ENCODE measurements at places on chromosomes 7 and 10. TPM values are rescaled to one million over a fixed set of nuclear protein-coding genes. Genes with fewer than 3 reads are reported as not detected.

DNA sequence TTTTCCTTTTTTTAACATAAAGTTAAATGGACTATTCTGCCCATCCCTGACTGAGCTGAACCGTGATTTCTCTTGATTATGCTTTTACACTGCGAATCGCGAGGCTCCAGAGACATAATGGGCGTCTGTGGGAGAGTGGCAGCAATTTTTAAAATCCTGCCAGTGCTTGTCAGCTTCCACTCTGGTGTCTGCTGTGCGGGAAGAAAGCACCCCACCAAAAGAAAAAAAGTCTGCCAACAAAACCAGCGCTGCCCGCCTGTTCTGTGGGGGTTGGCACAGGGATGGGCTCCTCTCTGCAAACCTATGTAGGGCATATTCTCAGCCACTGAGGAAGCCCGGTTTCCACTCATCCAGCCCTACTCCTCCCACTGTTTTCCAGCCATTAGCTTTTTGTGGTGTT is 592.3 kb upstream of the GALNT17 start:
- DNase-seq, result no peak

The METTL2B gene
- polyA plus RNA-seq, result 21.0 TPM

The ZNF37A gene
- polyA plus RNA-seq, result 8.2 TPM

The ZPBP gene
- not detected for polyA plus RNA-seq

- DNase-seq, result peak; percentile 37
These were observed 210.1 kb downstream of the JCAD start for GRCh38 chr10:29849126-29849833.

The CC2D2B gene
- polyA plus RNA-seq, result not detected

The IRF5 gene
- polyA plus RNA-seq, result 0.36 TPM

DNA sequence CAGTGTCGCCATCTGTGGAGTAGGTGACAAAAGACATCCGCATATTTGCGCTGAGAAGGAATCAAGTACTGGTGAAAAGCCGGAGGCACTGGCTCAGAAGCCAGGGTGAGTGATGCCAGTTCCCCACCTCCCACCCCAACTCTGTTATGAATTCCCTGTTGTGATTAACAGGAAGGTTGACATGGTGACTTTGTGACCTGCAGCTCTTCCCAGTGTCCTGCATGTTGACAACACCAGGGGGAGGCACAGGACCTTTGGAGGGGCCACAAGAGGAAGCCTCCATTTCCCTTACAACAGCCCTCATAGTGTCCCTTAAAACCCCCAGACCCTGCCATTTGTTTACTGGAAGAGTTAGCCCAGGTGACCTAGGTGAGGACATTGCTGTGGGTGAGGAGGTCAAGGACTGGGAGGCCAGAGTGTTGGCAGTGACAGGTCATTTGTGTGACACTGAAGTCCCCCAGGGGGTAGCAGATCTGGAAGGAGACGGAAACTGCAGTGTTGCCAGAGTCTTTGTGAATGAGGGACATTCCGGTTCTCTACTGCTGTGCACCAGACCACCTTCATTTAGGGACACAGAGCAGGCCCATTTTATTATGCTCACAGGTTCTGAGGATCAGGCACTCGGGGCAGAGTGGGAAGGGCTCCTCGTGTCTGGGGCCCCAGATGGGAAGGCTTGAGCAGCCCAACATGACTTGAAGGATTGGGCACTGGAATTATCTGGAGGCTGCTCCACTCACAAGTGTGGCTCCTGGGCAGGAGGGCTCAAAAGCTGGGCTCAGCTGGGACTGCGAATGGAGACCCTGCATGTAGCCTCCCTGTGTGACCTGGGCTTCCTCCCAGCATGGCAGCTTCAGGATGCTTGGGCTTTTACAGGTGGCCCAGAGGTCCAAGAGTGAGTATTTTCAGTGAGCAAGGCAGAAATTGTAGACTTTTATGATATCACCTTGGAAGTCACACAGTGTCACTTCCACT is 13.0 kb upstream of the ANTXRL start:
- no peak for DNase-seq

DNA sequence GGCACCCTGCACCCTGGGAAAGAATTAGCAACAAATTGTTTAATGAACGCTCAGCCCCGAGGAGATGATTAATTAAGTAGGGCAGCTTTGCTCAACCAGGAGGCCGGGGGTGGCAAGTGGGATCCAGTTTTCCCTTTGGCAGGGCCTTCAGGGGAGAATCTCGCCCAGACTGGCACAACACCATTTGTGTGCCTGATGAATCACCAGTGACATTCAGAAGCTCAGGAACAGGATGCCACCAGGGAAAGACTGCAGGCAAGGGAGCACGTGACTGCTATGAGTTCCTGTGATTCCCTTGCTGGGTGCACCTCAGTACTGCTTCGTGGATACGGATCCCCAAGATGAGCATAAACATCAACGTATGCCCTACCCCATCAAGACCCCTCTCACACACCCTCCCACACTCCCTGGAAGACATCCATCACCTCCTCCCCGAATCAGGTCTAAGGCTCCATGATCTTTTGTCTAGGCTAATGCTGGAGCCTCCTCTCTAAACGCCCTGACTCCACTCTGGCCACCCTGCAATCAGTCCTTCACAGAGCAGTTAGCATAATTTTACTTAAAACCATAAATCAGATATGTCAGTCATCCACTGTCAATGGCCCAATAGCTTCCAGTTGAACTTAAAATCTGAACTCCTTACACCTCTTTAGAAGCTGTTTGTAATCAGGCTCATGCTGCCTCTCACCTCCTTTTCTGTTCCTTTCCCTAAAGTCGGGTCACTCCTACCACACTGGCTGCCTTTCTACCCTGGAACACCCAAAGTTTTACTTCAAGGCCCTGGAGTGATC is 109.2 kb upstream of the AGK start:
- no peak for DNase-seq

DNA sequence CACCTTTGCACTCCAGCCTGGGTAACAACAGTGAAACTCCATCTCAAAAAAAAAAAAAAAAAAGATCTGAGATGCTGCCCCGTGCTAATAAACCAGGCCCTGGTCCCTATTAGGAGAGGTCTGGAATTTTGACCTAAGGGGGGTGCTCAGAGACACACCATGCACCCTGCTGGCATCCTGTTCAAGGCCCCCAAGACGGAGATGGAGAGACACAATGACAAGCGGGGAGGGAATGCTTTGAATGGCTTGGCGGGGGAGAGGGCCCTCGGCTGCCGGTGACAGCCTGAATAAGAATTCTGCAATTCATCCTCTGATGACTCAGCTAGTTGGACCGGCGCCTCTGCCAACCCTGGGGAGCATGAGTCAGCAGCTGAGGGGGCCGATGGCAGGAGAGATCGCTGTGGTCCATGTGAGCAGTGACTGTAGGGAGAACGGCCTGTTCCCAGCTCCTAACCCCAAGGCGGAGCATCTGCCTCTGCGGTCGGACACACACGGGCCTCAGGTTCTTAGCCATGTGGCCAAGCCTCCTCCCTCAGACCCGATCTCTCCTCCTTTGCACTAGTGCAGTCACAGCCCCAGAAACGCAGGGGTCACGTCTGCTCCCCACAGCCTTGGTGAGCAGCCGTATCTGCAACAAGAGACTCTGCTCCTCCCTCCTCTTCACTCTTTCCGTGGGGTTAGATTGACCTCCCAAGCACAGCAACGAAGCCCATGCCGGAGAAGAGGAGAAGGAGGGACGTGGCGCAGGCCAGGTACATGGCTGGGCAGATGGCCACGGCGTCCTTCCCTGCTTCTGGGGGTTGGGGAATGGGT is 14.9 kb downstream of the TRIM56 start:
- DNase-seq, result peak; percentile 96

GRCh38 chr7:111752022-111752582 is 189.8 kb upstream of the IMMP2L start:
- no peak for DNase-seq

DNA sequence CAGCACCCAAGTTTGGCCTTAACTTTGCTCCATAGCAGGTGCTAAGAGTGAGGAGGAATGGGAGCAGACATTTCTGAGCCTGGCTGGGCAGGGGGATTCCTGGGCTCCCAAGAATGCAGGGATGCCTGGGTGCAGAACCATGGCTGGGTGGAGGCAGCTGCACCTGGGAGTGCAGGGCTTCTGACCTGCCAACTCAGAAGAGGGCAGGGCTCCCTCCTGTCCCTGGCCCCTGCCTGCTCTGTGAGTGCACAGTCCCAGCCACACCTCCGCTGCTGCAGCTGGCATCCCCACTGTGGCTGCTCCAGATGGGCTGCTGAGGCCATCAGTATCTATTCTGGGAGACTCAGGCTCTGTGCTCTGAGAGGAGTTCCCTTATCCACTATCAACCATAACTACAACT is 747.4 kb upstream of the VSTM2A start:
- no peak for DNase-seq

The HABP2 gene
- polyA plus RNA-seq, result not detected

DNA sequence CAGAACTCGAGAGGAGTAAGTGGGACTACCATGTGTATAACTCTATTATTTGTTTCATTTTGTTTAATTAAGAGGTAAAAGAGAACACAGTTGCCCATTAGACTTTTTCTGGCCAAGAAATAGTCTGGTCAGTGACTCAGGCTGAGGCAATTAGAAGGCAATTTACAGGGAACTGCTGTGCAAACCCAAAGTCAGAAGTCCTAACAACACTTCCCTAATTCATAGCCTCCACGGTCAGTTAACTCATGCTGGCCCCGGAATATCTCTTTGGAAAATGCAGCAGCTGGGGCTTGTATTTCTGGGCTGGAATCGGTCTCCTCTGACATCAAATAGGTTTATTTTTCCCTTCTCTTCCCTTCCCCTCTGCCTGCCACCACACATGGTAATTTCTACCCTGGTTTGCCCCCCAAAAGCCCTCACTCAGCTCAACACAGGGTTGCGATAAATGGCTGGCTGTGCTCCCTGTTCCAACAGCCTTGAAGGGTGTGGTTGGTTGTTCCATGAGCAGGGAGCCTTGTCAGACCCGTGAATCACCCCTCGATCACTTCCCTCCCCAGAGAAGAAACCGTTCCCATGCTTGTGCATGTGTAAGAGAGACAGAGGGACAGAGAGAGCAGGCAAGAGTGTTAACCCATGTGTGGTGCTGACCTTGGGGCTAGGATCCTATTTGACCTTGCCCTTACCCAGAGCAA is 5.3 kb downstream of the SH3PXD2A start:
- peak; percentile 70 for DNase-seq

DNA sequence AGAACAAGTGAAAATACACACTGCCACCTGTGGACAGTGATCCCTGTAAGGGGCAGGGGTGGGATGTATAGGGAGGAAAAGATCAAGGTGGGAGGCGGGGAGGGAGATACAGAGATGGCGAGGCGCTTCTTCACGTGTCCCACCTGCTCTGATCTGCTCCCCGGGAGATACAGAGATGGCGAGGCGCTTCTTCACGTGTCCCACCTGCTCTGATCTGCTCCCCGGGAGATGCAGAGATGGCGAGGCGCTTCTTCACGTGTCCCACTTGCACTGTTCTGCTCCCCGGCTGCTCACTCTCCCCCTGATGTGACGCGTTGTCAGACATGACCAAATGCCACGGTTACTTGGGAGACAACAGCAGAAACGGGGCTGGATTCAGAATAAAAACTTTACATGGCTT is 308.3 kb upstream of the SHH start:
- no peak for DNase-seq

The FAM25C gene
- polyA plus RNA-seq, result not detected

GRCh38 chr7:21092766-21093702 is 306.3 kb upstream of the SP8 start:
- DNase-seq, result no peak

DNA sequence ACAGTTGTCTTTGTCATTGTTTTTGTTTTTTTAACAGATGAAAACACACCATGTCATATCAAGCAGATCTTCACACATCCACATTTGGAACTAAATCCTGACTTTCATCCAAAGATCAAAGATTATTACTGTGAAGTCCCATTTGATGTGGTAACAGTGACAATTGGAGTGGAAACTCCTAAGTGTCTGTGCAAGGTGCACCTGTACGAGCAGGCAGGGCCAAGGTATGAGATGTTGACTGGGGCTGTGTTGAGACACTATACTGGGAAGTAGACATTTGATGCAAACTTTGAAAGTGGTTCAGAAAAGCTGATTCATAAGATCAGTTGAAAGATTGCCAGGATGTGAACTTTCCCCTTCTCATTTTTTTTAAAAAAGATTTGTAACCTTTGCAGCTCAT is 152.3 kb downstream of the CPED1 start:
- no peak for DNase-seq

The OPN1SW gene
- polyA plus RNA-seq, result not detected

GRCh38 chr7:66807736-66808135 is 67.2 kb downstream of the RABGEF1 start:
- DNase-seq, result no peak

GRCh38 chr10:98620503-98620902 is 173.8 kb upstream of the HPS1 start:
- DNase-seq, result no peak

The PON3 gene
- not detected for polyA plus RNA-seq

GRCh38 chr10:11322698-11323097 is 288.8 kb downstream of the USP6NL start:
- DNase-seq, result no peak

The ADIRF gene
- polyA plus RNA-seq, result 64.4 TPM

DNA sequence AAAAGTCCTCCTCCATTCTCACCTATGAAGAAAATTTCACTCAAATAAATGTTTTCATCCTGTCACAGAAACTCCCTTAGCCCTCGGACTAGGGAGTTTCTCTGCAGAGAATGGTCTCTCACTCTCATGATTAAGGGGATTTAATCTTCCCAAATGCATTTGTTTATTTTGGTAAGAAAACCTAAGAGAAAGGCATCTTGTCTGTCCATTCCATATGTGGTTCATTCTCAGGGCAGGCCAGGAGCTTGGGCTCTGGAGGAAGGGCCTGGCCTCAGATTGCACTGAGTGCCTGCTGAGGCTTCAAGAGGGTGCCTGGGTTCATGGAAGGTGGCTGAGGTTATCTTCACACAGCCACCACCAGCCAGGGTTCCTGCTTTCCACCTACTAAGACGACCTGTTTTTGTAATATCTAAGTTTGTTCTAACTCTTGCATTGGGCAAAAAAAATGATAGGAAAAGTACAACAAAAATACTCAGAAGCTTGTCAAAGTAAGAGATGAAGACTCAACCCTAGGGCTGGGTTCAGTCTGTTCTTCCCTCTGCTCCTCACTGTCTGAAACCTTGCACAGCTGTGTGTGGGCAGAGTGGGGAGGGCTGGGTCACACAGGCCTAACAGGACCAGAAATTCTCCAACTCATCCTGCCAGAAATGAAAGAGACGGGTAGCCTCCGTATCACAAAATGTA is 186.7 kb downstream of the CXCL12 start:
- DNase-seq, result no peak

DNA sequence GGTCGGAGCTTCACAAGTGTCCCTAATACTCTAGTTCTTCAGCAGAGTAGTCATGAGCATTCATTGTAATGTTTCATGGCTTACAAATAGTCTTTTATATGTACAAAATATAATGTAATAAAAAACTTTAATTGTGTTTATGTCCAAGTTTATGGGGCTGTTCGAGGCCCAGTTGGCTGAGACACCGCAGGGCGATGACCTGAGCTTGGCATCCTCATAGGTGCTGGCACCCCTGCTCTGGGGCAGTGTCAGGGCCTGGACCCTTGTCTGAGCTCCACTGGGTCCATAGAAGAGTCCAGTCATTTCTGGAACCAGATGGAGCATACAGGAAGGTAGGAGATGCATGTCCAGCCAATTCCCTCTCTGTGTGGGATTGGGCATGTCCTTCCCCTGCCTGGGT is 12.9 kb upstream of the ZMIZ1 start:
- DNase-seq, result no peak
